Activated T-helper 2 cell treated with anti-CD3 and anti-CD28 coated beads, Interferon-gamma antibody, Interleukin-2, Interleukin-4, amounts not matched to agents 10 μg/mL and 5 μg/mL and 100 μg/mL, durations not matched to agents 14 hours and 24 hours and 36 hours (primary cell): ENCODE measurements at places on chromosomes 7 and 10. TPM values are rescaled to one million over a fixed set of nuclear protein-coding genes. Genes with fewer than 3 reads are reported as not detected.

DNA sequence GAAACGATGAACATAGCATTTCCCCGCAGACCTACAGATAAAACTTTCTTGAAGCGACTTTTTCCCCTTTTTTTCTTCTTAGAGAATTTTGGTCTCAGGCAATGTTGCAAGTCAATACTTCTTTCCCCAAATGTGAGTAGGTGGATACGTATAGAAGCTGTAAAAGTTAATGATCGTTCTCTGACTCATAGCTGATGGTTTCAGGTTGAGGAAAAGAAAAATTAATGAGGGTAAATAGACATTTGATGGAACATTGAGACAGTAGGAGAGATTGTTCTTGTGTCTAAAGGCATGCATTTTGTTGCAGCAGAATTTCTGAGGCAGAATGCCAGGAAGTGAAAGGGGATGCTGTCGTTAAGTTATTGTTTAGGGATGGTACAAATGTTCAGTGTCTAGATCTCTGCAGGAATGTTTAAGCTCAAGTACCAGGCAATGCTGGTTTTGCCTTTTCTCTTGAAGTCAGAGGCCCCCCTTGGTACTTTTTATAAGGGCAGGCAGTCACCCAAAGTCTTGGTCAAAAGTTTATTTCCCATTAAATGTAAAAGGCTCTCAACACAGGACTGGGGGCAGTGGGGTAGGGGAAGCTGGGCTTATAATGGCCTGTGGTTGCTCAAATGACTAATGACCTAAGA is 9.3 kb downstream of the TCF7L2 start:
- peaks cover 72% of the 10 kb centered on the region for H3K27me3 ChIP-seq
- no peaks in the 10 kb centered on the region for H3K4me1 ChIP-seq
- DNase-seq = no peak
- H3K27ac ChIP-seq = no peak overlapping the region
- no peaks in the 10 kb centered on the region for H3K36me3 ChIP-seq
- H3K4me3 ChIP-seq = no peak overlapping the region

DNA sequence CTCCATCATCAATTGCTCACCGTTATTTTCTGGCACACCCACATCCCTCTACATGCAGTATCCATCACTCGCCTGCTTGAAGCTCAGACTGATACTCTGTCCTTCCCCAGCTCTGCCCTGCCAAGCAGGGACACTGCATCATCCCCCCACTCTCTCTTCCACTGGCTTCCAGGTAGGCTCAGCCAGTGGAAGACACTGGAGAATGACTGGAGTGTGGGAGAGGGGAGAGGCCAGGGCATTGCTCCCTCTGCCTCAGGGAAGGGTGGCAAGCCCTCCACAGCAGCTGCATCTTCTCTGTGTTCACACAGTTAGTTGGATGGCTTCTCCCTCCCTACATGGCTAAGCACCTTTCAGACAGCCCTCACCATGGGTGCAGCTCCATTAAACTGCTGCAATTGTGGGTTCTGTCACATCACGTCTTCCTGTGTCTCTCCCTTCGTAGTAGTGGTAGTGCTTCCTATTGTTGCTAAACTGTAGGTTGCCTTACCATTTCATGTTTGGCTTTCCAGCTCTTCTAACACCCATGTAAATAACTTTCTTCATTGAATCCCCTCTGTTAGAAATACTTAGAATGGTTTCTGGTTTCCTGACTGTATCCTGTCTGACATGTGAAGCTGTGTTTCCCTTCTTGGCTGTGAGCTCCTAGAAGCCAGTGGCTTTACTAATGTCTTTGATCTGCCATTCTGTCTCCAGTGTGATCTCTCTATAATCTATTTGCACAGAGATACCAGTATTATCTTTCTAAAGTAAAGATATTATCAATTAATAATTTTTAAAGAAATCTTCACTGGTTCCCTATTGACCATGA is 483.7 kb upstream of the LRRN3 start:
- H3K4me1 ChIP-seq = peaks cover 4% of the 10 kb centered on the region
- peaks cover 4% of the 10 kb centered on the region for H3K27me3 ChIP-seq
- H3K27ac ChIP-seq = no peak overlapping the region
- no peaks in the 10 kb centered on the region for H3K36me3 ChIP-seq
- DNase-seq = no peak

- no peaks in the 10 kb centered on the region for H3K36me3 ChIP-seq
- H3K27ac ChIP-seq = no peak overlapping the region
- no peak overlapping the region for H3K4me3 ChIP-seq
- H3K27me3 ChIP-seq = no peaks in the 10 kb centered on the region
- no peak for DNase-seq
Measured at GRCh38 chr7:133051066-133051465, 30.8 kb downstream of the CHCHD3 start.

- H3K27ac ChIP-seq = no peak overlapping the region
- DNase-seq = no peak
- peaks cover 3% of the 10 kb centered on the region for H3K4me1 ChIP-seq
- H3K4me3 ChIP-seq = no peak overlapping the region
- H3K27me3 ChIP-seq = no peaks in the 10 kb centered on the region
Measured at GRCh38 chr10:29512425-29512974, 122.3 kb downstream of the SVIL start.

DNA sequence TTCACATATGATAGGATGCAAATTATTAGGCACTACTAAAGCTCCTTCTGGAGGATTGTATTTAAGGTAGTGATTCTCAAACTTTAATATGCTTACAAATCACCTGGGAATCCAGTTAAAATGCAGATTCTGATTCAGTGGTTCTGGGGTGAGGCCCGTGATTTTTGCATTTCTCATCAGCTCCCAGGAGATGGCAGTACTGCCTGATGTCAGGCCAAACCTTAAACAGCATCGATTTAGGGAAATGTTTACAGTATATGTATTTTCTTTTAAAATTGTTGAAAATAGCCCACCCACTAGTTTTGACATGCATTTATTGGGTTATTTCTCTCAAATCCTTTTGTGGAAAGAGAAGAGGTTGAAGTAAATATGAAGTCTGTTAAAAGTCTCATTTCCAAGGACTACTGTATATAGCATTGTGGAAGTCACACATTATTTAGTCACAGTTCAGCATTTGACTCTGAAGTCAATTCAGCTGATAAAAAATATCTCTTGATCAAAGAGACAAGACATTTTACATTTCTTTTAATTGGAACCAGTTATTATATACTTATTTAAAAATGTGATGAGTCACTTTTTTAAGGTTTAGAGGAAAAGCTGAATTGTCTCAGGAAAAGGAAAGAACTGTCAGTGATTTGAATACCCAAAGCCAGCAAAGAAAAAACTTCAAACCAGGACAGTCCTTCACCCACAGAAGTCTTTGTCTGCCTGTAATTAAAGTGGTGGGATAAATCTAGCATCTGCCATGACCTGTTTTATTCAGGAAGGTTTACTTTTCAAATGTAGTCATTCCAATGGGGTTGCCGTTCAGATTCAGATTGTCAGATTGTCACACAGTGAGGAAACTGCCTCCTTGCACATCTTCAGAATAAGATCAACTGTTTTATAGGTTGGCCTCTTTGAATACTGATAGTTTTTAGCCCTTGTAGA is 21.1 kb upstream of the HBP1 start:
- no peaks in the 10 kb centered on the region for H3K36me3 ChIP-seq
- H3K27ac ChIP-seq = no peak overlapping the region
- no peaks in the 10 kb centered on the region for H3K4me1 ChIP-seq

GRCh38 chr10:126177417-126178030 is 210.8 kb downstream of the ADAM12 start:
- no peak overlapping the region for H3K27ac ChIP-seq
- no peaks in the 10 kb centered on the region for H3K4me1 ChIP-seq
- H3K27me3 ChIP-seq = no peaks in the 10 kb centered on the region
- H3K36me3 ChIP-seq = no peaks in the 10 kb centered on the region

DNA sequence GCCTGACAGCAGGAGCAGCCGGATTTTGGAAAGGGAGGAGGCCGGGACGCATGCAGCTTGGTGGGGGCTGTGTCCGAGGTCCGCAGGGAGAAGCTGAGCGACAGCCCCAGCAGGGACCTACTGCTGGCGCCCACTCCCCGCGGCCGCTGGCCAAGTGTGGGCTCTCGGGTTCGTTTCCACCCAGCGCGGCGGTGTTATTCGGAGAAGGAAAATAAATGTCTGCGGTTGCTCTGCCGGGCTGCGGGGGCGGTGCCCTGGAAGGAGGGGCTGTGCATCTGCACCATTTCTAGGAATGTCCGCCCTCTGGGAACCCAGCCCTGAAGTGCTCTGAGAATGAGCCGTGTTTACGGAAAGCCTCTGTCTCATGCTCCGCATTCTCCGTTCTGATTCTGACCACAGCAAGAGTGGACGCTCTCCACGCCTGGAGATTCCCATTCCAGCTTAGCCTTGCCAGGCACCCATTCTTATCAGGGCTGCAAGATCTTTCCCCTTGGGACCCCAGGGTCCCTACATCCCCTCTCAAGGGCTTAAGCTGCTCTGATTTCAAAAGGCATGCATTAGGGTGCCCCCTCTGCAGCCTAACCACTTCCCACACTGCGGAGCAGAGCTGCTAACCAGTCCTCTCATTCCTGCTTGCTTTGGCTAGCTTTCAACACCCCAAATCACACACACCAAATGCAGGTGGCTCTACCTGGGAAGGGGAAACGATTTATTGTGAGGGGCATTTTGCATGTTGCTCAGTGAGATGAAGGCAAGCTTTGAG is 256.6 kb upstream of the GLI3 start:
- no peak overlapping the region for H3K27ac ChIP-seq
- no peaks in the 10 kb centered on the region for H3K36me3 ChIP-seq
- H3K4me1 ChIP-seq = no peaks in the 10 kb centered on the region
- peaks cover 4% of the 10 kb centered on the region for H3K27me3 ChIP-seq
- no peak overlapping the region for H3K4me3 ChIP-seq

Gene PKD2L1
- total RNA-seq = not detected in 2 replicates
